ENCODE measurements at places on chromosomes 4 and X. TPM values are rescaled to one million over a fixed set of nuclear protein-coding genes. Genes with fewer than 3 reads are reported as not detected.
A peak's percentile ranks its signal among the peaks of the same experiment; 100 is the strongest.

- no peak for DNase-seq
- peak overlapping the region; percentile 84 for H3K27ac ChIP-seq
- peaks cover 75% of the 10 kb centered on the region for H3K4me1 ChIP-seq
- no peaks in the 10 kb centered on the region for H3K27me3 ChIP-seq
These were observed 50.4 kb downstream of the GPC4 start for GRCh38 chrX:133364865-133365264.

GRCh38 chr4:53281438-53281837 is 84.4 kb downstream of the SCFD2 start:
- DNase-seq, result no peak
- H3K27me3 ChIP-seq, result no peaks in the 10 kb centered on the region
- H3K4me1 ChIP-seq, result peaks cover 8% of the 10 kb centered on the region

DNA sequence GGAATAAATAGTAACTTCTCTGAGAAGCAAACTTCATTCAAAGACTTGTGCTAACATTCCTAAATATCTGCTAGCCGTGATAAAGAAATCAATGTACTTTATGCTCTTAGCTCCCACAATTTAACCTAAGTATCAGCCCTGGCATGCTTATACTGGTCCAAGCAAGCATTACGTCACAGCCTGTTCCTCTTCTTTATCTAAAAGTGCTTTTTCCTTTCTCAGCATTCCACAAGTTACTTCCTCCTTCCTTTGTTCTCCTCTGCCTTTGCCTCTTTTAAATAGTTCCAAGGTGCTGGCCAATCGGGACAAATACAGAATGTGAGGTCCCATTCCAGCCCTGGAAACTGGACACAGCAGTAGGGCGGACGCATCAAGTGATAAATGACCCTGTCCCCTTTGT is 249.6 kb downstream of the DHRSX start:
- H3K27ac ChIP-seq, result peak overlapping the region; percentile 2
- H3K36me3 ChIP-seq, result peaks cover 1% of the 10 kb centered on the region
- no peaks in the 10 kb centered on the region for H3K27me3 ChIP-seq
- peaks cover 8% of the 10 kb centered on the region for H3K4me1 ChIP-seq
- DNase-seq, result no peak

DNA sequence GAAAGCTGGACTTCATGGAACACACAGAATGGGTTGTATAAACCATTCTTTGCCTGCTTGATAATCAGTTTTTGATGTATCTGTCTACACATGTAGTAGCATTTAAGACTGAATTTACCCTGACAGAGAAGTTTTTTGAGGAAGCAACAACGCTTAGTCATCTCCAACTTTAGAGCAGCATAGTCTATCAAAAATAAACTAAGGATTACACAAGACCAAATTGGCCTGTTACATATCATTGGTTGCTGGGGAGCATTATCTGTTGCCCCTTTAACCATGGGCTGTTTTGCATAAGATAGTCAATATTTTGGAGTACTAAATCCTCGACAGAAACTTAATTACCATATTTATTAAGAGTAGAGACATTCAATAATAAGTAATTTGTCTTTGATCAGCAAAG is 347.4 kb downstream of the FAM47B start:
- no peak overlapping the region for H3K4me3 ChIP-seq
- DNase-seq, result no peak
- H3K4me1 ChIP-seq, result no peaks in the 10 kb centered on the region
- no peaks in the 10 kb centered on the region for H3K27me3 ChIP-seq
- no peak overlapping the region for H3K27ac ChIP-seq

DNA sequence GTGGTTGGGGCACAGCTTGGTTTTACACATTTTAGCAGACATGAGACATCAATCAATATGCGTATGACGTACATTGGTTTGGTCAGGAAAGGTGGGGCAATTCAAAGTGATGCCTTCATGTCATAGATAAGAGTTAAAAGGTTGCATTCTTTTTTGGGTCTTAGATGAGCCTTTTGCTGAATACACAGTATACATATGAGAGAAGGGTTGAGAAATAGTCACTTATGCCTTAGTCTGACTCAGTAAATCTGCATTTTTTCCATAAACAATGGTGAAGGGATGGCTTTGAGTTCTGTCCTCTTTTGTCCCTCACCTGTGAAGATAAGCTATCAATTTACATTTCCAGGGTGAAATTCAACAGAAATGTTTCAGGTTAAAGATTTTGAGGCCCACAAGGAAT is 43.9 kb upstream of the UGT2B15 start:
- peaks cover 4% of the 10 kb centered on the region for H3K27me3 ChIP-seq
- no peak for DNase-seq
- no peaks in the 10 kb centered on the region for H3K4me1 ChIP-seq
- no peak overlapping the region for H3K4me3 ChIP-seq
- no peak overlapping the region for H3K27ac ChIP-seq

GRCh38 chr4:137310166-137310565 is 222.1 kb downstream of the PCDH18 start:
- H3K4me3 ChIP-seq, result no peak overlapping the region
- no peak for DNase-seq
- H3K27ac ChIP-seq, result peak overlapping the region; percentile 87
- H3K36me3 ChIP-seq, result no peaks in the 10 kb centered on the region
- no peaks in the 10 kb centered on the region for H3K27me3 ChIP-seq

DNA sequence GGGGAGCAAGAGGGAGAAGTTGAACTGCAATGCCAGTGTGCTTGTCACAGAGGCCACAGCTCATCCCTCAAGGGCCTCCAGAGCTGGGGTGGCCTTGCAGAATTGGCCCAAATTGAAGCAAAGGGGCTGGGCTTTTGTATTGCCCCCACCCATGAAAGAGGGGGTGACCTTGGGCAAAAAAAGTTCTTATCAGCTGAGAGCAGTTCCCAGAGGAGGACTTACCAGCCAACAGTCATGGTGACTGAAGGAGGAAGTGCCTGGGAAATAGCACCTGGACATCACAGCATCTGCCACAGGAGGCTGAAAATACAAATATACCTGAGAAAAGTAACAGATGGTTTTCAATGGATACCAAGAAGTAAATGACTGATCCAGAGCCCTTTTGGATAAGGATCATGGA is 262.4 kb downstream of the MID1IP1 start:
- no peaks in the 10 kb centered on the region for H3K36me3 ChIP-seq
- no peak overlapping the region for H3K4me3 ChIP-seq
- no peak overlapping the region for H3K27ac ChIP-seq
- no peak for DNase-seq
- no peaks in the 10 kb centered on the region for H3K27me3 ChIP-seq

- no peak overlapping the region for H3K27ac ChIP-seq
- peaks cover 34% of the 10 kb centered on the region for H3K27me3 ChIP-seq
- no peaks in the 10 kb centered on the region for H3K4me1 ChIP-seq
- no peak overlapping the region for H3K4me3 ChIP-seq
These were observed 61.8 kb upstream of the TXK start for GRCh38 chr4:48195853-48196252.

DNA sequence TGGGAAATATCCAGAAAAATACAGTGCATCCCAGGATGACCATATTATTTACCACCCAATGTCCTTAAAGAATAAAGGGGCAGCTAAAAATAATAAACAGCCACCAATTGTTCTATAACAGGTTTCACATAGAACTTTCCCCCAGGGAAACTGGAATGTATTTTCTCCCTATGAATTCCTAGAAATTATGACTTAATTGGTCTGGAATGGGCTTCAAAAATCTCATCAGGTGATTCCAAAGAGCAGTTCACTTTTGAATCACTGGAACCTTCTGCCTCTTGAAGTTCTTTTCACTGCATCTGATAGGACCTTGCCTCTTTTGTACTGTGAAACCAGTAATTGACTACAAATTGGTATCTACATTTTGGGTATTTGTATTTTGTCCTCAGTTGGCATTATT is 119.3 kb downstream of the ZNF330 start:
- H3K27ac ChIP-seq, result no peak overlapping the region
- no peak for DNase-seq
- H3K36me3 ChIP-seq, result no peaks in the 10 kb centered on the region
- no peak overlapping the region for H3K4me3 ChIP-seq

GRCh38 chr4:81307991-81308390 is 93.0 kb upstream of the PRKG2 start:
- no peaks in the 10 kb centered on the region for H3K36me3 ChIP-seq
- peaks cover 10% of the 10 kb centered on the region for H3K27me3 ChIP-seq
- no peak overlapping the region for H3K4me3 ChIP-seq
- DNase-seq, result no peak

DNA sequence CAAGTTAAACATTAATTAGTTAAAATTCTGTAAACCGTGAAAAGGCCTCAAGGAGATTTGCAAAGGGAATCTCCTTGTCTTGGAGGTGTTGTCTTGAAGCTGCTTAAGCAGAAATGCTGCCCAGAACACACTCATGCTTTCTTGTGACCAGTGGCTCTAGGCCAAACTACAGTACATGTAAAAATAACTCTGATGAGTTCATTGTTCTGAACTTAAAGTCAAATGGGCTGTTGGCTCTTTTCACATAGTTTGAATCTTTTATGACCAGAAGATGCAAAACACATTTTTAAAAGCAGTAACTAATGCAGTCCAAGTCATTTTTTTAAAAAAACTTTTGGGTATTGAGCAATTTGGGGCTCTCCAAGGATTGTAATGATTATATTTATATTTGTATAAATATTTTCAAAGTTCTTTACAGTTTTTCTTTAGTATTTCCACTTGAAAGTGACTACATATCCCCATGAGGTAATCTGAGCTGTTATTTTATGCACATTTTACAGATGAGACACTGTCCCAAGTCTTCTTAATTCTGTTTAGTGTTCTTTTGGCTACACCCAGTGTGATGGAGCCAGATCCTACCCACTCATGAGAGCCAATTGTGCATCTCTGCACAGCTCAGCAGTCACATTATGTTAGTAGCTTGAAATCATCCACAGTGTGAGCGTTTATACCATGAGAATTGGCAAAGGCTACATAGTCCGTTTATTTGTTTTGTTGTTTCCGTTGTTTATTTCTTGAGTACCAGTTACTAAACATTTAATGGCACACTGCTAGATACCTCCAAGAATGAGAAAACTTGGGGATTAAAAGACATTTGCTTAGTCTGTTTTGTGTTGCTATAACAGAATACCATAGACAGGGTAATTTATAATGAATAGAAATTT is 112.8 kb upstream of the ATXN3L start:
- no peaks in the 10 kb centered on the region for H3K36me3 ChIP-seq
- no peaks in the 10 kb centered on the region for H3K27me3 ChIP-seq

DNA sequence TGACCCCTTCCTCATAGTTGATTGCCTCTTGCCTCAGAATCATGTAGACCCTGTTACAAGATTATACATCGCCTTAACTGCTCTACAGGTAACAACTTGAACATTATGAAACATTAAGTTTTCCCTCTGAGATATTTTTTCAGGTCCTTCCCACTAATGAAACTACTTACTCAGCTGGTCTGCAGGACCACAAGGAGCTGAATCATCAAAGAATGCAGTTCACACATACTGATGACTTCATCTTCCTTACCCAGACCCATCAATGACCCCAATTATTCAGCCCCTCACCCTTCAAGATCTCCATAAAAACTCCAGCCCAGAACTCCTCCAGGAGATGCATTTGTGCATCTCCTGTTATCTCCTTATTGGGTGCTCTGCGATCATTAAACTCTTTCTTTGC is 720.9 kb downstream of the RAPGEF2 start:
- H3K27me3 ChIP-seq, result peaks cover 9% of the 10 kb centered on the region
- H3K4me1 ChIP-seq, result no peaks in the 10 kb centered on the region
- H3K36me3 ChIP-seq, result no peaks in the 10 kb centered on the region
- no peak overlapping the region for H3K4me3 ChIP-seq

DNA sequence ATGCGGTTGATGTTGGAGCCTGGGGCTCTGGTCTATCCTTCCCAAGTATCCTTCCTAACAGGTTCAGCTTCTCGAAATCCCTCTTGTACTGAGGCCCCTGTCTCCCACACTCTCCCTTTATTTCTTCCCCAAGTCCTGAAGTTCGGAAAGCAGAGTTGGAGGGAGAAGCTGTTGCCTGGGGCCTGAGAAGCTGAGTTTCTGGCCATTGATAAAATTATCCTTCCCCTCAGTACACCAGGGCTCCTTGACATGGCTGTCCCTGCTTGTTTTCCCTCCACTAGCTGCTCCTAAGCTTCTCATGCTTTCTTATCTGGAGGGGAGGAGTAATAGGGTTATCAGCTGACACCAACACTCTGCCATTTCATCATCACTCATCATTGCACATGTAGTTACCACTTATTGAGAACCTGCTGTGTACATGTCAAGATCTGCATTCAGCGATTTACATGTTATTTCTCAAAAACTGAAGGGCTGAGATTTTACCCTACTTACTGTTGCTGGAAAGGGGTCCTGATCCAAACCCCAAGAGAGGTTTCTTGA is 58.0 kb downstream of the FUNDC1 start:
- no peak for DNase-seq
- no peaks in the 10 kb centered on the region for H3K27me3 ChIP-seq
- H3K4me3 ChIP-seq, result no peak overlapping the region
- no peak overlapping the region for H3K27ac ChIP-seq

DNA sequence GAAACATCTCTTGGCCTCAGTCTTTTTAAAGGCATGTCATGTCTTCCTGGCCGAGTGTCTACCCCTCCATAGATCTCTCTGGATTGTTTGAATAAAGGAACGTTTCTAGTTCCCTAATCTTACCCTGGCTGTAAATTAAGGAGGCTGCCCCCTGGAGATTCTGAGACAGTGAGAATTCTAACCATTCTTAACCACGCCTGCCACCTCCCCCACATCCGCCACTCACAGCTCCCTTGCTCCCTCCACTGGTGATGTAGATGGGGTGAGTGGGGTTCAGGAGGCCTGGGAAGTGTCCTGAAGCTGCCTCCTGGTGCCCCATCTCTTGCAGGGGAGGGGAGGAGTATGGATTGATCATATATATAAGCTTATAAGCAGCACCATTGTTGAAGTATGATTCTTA is 48.0 kb upstream of the TRIM2 start:
- H3K27ac ChIP-seq, result no peak overlapping the region
- H3K4me3 ChIP-seq, result no peak overlapping the region
- H3K36me3 ChIP-seq, result no peaks in the 10 kb centered on the region
- no peak for DNase-seq
- H3K27me3 ChIP-seq, result no peaks in the 10 kb centered on the region

DNA sequence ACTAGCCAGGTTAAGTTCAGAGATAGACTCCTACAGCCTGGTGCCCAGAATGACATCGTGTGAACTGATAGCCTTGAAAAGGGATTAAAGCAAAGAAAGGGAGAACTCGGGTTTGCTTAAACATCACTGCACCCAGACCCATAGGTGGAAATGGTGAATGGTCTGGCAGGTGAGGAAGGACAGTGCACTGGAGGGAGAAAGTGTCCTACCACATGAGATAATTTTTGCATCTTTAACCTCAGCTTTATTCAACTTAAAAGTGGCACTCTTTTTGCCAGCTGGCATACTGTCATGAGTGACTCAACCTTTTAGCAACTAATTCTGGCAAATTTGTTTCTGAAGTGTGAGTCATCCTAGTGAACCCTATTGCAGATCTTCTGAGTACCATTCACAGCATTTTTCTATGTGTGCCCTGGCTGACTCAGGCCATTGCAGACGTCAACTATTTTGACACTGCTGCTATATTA is 53.0 kb upstream of the DAPP1 start:
- H3K36me3 ChIP-seq, result no peaks in the 10 kb centered on the region
- no peak overlapping the region for H3K4me3 ChIP-seq
- H3K27me3 ChIP-seq, result no peaks in the 10 kb centered on the region

The CPE gene
- total RNA-seq, result 269 TPM

The MAGEA9 gene
- not detected for total RNA-seq

The IQCM gene
- not detected for total RNA-seq

The RAB39B gene
- 3.1 TPM for total RNA-seq

The PF4V1 gene
- total RNA-seq, result not detected

The FAM47A gene
- not detected for total RNA-seq

The FAM149A gene
- total RNA-seq, result 5.4 TPM

The PTPN13 gene
- 38.0 TPM for total RNA-seq

The DSPP gene
- total RNA-seq, result not detected

The SMIM10 gene
- total RNA-seq, result 4.7 TPM

The ARSJ gene
- total RNA-seq, result 80.9 TPM

The IGSF1 gene
- 3.5 TPM for total RNA-seq
